ENCODE measurements at places on chromosomes 5 and 9.

DNA sequence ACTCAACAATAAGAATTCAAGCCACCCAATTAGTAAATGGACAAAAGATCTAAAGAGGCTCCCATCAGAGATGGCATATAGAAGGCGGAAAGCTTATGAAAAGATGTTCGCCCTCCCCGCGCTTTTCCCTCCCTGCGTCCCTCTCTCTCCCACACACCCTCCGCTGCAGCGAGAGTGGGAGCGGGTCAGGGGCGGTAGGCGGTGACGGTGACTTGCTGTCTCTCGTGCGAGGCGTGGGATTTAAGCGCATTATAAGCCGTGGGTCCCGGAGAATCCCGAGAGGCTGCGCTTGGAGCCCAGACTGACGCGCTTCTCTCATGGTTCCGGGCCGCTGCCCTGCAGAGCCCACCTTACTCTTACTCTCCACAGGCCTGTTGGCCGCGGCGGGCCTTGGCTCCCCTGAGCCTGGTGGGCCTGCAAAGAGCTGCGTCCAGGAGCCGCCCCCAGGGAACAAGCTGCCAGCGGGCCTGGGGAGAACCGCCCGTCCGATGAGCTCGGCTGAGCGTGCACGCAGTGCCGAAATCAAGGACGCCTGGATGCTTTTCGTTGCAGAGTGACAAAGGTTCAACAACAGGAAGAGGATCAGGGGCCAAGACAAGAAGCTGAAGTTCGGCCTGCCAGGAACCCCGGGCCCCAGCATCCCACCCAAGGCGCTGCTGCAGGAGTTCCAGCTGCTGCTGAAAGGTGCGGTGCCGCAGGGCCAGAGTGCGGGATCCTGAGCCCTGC lies 42.6 kb upstream of the BICD2 start:
- no peak overlapping the region for H3K27ac ChIP-seq
- DNase-seq, result no peak
- peaks cover 40% of the 10 kb centered on the region for H3K27me3 ChIP-seq
- peaks cover 15% of the 10 kb centered on the region for H3K4me1 ChIP-seq
- peaks cover 2% of the 10 kb centered on the region for H3K36me3 ChIP-seq

DNA sequence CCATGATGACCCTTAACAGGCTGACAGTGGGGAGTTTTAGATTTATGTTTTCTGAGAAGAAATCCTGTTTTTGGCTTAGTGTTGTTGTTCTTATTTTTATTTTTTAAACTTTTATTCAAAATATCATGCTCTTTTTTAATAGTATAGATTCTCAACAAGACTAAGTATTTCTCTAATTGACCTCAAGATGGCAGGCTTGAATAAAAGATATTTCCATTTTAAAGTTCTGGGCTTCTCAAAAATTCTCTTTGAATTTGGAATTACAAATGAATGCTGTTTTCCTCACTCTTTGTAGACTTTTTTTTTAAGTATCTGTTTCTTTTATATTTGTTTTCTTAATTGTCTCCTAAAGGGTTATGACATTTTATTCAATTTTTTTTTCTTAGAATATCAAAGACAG lies 50.0 kb upstream of the SH3GL2 start:
- no peak for DNase-seq
- no peaks in the 10 kb centered on the region for H3K27me3 ChIP-seq
- H3K36me3 ChIP-seq, result no peaks in the 10 kb centered on the region
- H3K27ac ChIP-seq, result no peak overlapping the region
- H3K4me3 ChIP-seq, result no peak overlapping the region
- H3K4me1 ChIP-seq, result no peaks in the 10 kb centered on the region

DNA sequence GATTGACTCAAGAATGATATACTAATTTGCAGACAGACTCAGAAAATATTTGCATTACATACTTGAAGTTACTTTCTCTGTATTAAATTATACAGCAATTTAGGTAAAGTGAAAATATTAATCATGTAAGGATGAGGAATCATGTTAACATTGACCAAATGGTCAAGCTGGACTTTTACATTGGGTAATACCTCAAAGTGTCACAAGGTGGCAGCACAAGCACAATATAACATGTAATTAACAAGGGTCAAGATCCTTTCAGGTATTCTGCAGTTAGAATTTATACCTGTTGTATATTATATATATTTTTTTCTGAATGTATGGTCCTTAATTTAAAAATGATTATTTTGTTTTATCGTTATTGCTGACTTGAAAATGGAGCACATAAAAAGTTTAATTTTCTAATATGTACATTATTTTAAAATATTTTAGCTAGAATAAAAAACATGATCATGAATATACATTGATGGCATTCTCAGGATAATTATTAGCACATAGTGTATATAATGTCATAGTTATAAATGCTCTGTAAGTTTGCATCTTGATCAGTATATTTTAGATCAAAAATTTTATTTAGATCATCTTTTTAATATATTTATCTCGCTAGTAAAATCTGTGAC lies 8.6 kb downstream of the HAPLN1 start:
- peaks cover 8% of the 10 kb centered on the region for H3K27me3 ChIP-seq
- DNase-seq, result no peak
- no peak overlapping the region for H3K27ac ChIP-seq

DNA sequence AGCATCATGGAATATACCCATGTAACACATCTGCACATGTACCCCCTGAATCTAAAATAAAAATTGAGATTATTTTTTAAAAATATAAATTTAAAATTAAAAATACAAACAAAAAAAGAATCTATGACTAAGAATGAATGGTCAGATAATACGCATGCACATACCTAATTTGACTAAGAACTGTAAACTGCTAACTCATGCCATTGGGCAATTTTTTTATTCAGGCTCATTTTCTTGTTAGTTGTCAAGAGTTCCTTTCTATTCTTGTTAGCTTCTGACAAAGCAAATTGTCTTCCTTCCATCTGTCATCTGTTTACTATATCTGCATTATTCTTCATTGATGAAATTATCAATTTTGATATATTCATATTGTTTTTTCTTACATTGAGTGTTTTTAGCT lies 69.5 kb upstream of the HAND1 start:
- H3K4me1 ChIP-seq, result no peaks in the 10 kb centered on the region
- no peak overlapping the region for H3K27ac ChIP-seq
- no peaks in the 10 kb centered on the region for H3K36me3 ChIP-seq
- no peak overlapping the region for H3K4me3 ChIP-seq
- peaks cover 15% of the 10 kb centered on the region for H3K27me3 ChIP-seq

DNA sequence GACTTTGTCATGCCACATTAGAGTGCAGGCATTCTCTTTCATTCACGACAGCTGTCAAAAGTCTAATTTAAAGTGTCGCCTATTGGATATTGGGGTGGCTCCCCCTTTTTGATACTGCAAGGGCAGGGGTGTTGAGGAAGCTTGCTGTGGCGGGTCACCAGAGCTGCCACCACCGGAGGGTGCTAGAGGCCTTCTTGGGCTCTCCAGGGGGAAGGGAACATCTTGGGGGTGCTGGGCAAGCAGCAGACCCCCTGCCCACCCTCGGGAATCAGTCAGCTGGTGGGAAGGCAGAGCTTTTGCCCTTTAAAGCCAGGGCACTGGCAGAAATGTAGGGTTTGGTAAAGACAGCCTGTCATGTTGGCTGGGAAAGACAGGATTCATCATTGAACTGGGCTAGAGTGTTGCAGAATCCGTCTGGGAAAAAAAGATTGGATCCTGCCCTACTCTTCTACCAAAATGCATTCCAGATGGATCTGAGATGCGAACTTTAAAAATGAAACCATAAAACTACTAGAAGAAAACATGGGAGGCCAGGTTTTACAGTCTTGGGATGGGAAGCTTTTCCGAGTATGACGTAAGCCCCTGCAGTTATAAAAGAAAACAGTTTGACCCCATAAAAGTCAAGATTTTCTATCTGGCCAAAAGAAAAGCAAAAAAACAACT lies 22.3 kb downstream of the COL5A1 start:
- H3K27me3 ChIP-seq, result peaks cover 3% of the 10 kb centered on the region
- H3K27ac ChIP-seq, result no peak overlapping the region
- H3K36me3 ChIP-seq, result no peaks in the 10 kb centered on the region
- H3K4me1 ChIP-seq, result no peaks in the 10 kb centered on the region
- DNase-seq, result no peak
- no peak overlapping the region for H3K4me3 ChIP-seq

DNA sequence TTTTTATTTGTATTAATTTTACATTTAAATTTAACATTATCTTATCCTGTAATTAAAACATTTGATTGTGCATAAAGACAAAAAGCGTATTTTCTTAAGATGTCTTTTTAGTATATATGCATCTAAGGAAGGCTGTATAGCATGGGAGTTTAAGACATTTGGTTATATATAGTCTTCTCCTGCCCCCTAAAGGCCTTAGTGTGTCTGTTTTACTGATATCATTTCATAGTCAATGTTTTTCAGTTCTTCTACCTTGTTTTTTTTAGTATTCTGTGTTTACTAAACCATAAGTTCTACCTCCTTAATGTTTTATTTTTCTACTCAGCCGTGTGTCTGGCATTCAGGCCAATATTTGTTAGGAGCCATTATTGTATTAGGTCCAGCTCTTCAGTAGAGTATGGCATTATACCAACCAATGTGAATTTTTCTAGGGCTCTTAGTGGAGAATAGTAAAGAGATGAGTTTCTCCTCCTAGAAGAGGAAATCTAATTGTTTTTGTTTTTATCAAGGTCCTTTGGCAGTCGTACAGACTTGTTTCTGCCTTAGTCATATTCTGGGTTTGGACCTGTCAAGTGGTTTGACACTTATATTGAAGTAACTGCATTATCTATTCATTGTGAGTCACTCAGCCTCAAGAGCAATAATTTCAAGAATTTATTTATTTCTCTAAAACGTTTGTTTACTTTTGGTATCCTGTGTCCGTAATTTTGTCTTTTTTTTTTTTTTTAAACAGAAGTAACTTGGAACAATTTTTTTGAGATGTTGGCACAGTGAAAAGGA lies 74.8 kb downstream of the SLF1 start:
- H3K36me3 ChIP-seq, result peaks cover 28% of the 10 kb centered on the region
- no peaks in the 10 kb centered on the region for H3K27me3 ChIP-seq
- no peak overlapping the region for H3K4me3 ChIP-seq
- peaks cover 2% of the 10 kb centered on the region for H3K4me1 ChIP-seq
- no peak overlapping the region for H3K27ac ChIP-seq
- no peak for DNase-seq

- H3K36me3 ChIP-seq, result no peaks in the 10 kb centered on the region
- no peak for DNase-seq
- no peaks in the 10 kb centered on the region for H3K4me1 ChIP-seq
- no peaks in the 10 kb centered on the region for H3K27me3 ChIP-seq
Measured at GRCh38 chr5:153831973-153832372, 206.7 kb downstream of the FAM114A2 start.

DNA sequence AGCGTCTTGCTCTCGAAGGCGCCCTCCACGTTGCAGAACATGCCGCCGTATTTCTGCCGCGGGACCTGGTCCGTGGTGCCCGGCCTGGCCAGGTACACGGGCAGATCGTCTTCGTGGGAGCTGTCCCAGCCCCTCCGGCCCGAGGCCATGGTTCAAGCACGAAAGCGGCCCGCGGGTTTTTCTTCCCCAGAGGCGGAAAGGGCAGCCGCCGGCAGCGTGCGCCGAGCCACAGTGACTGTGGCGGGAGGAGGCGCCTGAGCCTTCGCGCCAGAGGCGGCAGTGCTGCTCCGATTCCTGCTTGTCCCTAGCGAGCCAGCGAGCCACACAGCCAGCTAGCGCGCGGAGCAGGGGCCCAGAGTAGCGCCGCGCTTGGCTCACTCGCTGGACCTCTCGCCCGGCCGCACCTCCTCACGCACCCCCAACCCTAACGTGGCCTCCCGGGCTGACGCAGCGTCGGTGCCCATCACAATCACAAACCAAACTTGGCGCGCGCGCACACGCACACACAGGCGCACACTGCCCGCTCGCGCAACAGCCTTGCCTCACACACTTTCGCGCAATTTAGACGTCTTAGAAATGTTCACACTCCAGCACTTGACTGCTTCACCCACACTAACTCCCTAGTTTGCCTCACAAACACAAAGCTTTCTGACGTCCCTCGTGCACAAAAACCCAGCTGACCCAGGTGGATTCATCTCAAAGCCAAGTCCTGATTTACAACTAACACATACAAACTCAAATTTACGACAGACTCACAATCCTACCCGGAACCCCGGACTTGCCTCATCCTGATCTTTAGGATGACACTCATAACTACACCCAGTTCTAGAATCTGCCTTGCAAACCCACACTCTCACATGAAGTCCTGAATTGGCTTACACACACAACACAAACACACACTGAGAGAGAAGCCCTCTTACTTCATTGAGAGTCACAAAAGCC lies at the start of gene DPYSL3:
Gene DPYSL3 (minus strand): TSS at position 359 of the 942 bp plus-strand sequence. CDS start 210 bp downstream, at position 149.
- peaks cover 20% of the 10 kb centered on the region for H3K27me3 ChIP-seq
- no peak within 1 kb of the TSS for H3K4me3 ChIP-seq
- H3K4me1 ChIP-seq, result peaks cover 7% of the 10 kb centered on the region
- H3K36me3 ChIP-seq, result peaks cover 5% of the 10 kb centered on the region
- no peak within 1 kb of the TSS for H3K27ac ChIP-seq

Data from activated CD4-positive, alpha-beta memory T cell treated with anti-CD3 and anti-CD28 coated beads for 36 hours (primary cell).